HFFc6 (cell line): ENCODE measurements at places on chromosomes 6 and 20. TPM values are rescaled to one million over a fixed set of nuclear protein-coding genes. Genes with fewer than 3 reads are reported as not detected.

DNA sequence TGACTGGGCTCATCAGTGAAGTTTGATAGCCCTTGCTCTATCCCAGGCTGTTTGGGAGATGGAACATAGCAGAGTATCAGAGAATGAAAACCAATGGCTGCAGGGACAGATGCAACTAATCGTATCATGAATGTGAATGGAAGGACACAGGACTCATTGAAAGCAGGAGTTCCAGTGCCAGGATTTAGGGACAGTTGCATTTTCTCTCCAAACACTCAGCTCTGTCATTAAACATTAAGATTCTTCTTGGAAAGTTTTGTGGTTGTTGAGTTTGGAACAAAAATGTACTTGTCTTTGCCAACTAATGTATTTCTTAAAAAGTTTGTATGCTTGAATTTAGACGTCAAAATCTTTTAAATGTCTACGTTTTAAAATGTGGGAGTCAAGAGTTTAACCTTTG is 31.0 kb upstream of the GSTA5 start:
- DNase-seq, result no peak

GRCh38 chr20:23340524-23340923 is 10.1 kb upstream of the NXT1 start:
- DNase-seq, result peak; percentile 53

GRCh38 chr6:21596949-21597682 is 3.6 kb downstream of the SOX4 start:
- peak; percentile 50 for DNase-seq

DNA sequence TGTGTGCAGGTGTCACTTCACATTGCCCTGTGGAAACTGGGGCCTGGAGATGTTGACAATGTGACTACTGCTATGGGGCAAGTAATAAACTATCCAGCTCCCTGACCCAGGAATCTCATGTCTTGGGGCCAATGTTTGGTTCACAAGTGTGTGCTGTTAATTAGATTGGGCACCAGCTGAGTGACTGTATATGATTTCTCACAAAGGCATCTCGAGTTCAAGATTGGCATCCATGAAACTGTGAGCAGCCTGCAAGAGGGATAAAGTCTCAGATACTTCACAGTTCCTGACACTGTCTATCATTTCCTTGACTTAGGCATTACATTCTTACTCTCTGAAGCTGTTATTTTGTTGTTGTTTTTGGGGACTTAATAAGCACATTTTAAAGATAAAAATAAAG is 264.0 kb downstream of the PRKN start:
- DNase-seq, result no peak

DNA sequence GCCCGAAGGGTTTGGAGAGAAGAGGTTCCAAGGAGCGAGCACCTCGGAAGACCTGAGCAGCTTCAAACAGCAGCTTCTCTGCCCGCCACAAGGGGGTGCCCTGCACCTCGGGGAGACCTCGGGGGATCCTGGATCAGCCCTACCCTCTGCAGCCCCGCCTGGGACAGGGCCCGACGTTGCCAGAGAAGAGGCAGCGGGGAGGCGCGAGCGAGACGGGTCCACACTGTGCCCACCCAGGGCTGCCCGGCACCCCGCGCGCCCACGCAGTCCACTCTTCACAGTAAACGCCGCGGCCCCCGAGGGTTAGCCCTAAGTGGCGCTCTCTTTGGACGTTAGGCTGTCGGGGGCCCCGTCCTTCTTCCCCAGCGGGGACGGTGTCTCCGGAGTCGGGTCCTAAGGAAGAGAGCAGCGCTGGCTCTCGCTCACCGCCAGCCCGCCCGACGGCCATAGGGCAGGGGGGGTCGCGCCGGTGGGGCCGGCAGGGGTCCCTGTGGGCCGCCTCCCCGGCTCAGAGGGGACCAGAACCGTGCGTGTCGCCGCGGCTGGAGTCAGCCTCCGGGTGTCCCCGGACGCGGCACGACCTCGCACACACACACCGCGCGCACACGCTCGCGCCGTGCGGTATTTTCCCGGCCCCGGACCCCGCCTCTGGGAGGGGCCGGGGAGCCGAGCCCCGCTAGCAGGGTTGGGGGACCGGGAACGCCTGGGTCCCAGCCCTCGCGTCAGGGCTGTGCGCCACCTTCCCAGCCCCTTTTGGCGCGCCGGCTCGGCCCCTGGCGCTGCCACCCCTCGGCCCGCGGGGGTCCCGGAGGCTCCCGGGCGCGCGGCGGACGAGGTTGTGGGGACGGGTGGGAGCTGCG is 929 bp downstream of the CDH22 start:
- DNase-seq, result peak; percentile 8

DNA sequence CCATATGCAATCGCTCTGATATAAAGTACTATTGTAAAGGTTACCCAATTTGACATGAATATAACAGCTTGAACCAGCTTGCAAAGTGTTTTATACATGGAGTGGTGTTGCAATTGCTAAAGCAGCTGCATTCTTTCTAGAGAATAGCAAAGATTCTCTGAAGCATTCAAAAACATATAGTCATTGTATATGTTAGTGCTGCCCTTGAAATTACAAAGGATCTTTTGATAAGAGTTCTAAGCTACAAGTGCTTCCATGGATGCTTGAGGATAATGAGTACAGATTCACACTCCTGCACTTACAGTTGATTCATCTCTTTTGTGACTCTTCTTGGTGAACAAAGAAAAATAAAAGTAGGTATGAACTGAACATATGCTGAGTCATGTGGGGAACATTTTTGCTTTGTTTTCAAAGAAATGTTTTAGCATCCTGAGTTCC is 175.7 kb downstream of the ALDH8A1 start:
- DNase-seq, result peak; percentile 72

DNA sequence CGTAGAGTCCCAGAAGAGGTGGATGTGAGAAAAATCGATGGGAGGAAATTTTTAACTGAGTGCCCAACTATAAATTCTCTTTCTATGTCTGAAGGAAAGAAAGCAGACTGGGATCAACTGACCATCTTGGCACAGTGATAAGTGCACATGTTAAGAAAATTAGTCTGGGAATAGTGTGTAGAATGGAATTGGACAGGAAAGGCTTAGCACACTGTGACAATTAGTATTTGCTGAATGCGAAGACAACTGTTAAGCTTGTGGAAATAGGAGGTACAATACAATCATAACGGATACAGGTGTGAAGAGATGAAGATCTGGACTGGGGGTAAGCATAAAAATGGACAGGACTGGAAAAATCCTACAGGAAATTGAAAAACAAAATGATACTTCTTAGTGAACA is 114.3 kb downstream of the FAM50B start:
- DNase-seq, result no peak

- DNase-seq, result peak; percentile 73
These were observed 55.2 kb upstream of the ADGRF1 start for GRCh38 chr6:47097092-47097945.

- no peak for DNase-seq
These were observed 8.4 kb downstream of the CYP21A2 start for GRCh38 chr6:32046450-32047083.

- DNase-seq, result peak; percentile 75
These were observed 434.7 kb downstream of the BCKDHB start for GRCh38 chr6:80541181-80541580.

DNA sequence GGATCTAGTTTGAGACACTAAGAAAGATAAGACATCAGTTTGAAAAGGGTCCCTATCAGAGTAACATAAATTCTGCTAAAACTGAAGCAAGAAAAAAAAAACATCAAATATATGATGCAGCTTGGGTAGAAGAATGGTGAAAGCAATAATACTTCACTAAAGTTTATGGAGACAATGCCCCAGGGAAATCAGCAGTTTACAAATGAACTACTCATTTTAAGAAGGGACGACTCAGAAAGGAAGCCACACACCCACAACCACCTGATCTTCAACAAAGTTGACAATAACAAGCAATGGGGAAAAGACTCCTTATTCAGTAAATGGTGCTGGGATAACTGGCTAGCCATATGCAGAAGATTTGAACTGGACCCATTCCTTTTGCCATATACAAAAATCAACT is 143.5 kb downstream of the TPBG start:
- no peak for DNase-seq

DNA sequence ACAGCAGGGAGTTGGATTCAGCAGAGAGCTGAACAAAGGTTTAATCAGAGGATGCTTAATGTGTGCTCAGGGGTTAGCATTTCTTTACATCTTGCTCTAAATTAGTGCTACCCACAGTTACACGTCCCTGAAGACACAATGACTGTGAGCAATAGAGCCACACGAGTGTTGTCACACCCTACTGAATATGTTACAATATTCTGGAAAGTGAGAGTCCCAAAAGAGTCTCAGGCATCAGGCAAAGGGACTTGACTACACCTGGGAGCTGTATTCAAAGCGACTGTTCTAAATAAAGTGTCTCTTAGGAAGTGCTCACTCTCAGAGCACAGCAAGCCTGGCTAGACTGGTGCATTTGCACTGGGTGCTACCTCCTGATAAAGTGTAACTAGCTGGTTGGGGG is 108.7 kb downstream of the GRM4 start:
- DNase-seq, result no peak

- no peak for DNase-seq
These were observed 213.5 kb upstream of the ARID1B start for GRCh38 chr6:156563714-156564113.

DNA sequence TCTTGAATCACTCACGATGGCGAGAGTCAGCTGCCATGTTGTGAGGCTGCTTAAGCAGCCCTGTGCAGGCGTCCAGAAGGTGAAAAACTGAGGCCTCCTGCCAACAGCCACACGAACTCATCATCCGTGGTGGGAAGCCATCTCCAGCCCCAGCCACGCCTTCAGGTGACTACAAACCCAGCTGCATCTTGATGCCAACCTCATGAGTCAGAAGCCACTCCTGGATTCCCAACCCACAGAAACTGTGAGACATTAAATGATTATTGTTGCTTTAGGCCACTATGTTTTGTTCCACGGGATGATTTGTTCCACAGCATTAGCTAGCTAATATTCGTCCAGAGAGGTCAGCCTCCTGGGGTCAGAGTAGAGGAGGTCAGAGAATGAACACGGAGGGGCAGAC is 80.5 kb downstream of the SNX5 start:
- no peak for DNase-seq

- DNase-seq, result no peak
These were observed 275.7 kb downstream of the PAX1 start for GRCh38 chr20:21981179-21981578.

DNA sequence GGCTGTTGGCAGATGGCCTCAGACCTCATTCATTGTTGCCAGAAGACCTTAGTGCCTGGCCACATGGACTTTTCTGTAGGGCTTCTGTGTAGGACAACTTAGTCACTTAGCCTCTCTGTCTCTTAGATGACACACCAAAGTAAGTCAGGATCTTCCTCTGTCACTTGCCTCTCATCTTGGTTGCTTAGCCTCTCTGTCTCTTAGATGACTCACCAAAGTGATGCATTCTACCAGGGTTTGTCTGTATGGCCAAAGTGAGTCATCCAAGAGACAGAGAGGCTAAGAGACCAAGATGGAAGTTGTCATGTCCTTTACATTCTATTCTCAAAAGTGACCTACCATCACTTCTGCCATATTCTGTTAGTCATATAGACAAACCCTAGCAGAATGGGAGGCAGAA is 255.9 kb upstream of the DEFB112 start:
- no peak for DNase-seq

- no peak for DNase-seq
These were observed 109.7 kb downstream of the AGPAT4 start for GRCh38 chr6:161164182-161164625.

DNA sequence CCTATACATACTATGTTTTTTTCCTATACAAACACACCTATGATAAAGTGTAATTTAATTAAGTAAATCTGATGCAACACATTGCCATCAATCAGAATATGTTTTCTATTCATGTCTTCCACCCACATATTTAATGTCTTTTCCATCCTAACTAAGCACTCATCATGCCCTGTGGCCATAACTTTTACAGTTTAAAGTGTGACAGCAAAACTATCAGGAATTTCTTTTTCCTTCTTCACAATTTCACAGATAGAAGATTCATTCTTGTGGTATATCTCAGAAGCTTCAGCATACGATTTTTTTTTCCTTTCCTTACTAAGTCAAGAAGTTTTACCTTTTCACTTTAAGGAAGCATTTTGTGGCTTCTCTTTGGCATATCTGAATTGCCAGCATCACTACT is 7.0 kb upstream of the BEND6 start:
- no peak for DNase-seq

GRCh38 chr6:42962502-42963178 is 2.1 kb downstream of the GNMT start:
- DNase-seq, result no peak

DNA sequence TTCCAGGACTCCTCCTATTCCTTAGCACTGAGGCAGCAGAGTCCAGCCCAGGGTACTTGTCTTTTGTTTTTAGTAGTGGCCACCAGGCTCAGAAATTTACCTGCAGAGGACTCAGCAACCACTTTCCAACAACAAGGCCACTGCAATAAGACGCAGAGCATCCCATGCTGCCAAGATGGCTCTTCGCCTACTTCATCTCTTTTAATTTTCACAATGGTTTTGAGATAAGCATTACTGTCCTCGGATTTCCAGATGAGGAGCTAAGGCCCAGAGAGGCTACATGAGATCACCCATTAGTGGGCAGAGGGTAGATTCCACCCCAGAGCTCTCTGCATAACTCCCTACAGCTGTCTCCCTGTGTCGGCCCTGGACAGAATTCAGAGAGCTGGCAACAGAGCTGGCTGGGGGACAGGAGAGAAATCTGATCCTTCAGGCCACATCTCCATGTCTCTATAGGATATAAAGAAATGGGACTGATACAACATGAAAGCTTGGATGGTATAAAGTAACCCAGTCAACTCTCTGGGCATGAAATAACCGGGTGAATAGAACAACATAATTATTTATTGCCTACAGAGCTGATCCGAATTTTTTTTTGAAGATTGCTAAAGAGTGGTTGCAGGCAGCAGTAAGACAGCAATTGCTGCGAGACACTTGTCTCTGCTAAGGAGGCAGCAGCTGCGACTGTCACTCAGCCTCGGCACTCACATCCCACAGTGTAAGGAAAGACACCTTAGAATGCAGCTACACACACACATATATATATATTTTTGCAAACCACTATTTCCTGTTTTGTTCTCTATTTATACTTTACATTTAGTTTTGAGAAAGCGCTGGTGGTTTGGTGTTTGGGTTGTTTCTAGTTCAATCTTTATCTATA is 37.2 kb downstream of the SCML4 start:
- no peak for DNase-seq

GRCh38 chr20:50020288-50020687 is 37.5 kb downstream of the SNAI1 start:
- peak; percentile 36 for DNase-seq

The LY6G6D gene
- not detected in 3 replicates for total RNA-seq

The POFUT1 gene
- total RNA-seq, result 72.0 to 75.8 TPM (median 74.0 TPM) in 3 replicates

The MCCD1 gene
- total RNA-seq, result not detected in 2 replicates

The SLC35D3 gene
- not detected in 2 replicates for total RNA-seq

The MCHR2 gene
- total RNA-seq, result not detected in 2 replicates

The TASP1 gene
- 5.4 to 6.4 TPM (median 6.3 TPM) in 3 replicates for total RNA-seq

The TRIM40 gene
- total RNA-seq, result not detected in 3 replicates

The COL21A1 gene
- 0.36 TPM in 1 of 3 replicates, not detected in the others for total RNA-seq
